ENCODE measurements at places on chromosomes 6 and 20.

GRCh38 chr20:34922654-34923381, 32.8 kb downstream of the GSS start:
- DNase-seq = no peak

- DNase-seq = no peak
Measured at GRCh38 chr6:2651961-2652360, 98.8 kb downstream of the MYLK4 start.

- peak; percentile 15 for DNase-seq
Measured at GRCh38 chr6:107820338-107821261, 3.5 kb downstream of the SCML4 start.

GRCh38 chr6:45563041-45563440, 185.3 kb upstream of the SUPT3H start:
- no peak for DNase-seq

DNA sequence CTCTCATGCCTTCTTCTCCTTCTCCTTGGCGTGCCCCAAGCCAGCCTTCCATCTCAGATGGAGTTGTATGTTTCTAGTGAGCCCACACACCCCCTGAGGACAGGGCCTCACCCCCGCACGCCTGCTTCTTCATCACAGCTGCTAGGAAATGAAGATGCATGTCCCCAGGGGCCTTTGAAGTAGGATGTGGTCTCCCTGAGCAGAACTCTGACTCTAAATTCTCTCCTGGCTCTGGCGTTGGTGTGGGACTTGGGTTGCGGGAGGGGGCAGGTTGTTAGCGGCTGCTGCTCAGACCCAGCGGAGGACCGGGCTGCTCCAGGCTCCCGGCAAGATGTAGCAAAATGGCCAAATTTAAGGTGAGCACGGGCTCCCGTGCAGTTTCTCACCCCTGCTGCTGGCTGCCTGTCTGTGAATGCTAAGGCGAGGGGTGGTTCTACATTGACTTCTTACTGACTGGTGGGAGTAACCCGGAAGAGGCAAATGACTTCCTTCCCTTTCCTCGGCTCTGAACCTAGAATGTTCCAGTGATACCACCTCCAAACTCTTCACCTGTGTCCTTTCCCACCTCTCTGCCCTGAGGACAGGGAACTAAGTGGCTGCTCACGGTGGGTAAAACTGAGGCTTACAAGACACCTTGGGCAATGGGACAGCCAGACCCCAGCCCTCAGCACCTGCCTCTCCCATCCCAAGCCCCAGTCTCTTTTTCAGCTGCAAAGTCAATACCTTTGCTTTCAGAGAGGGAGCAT, 8.8 kb downstream of the SYNJ2 start:
- DNase-seq = peak; percentile 13

GRCh38 chr6:127618729-127619128, 41.8 kb downstream of the C6orf58 start:
- no peak for DNase-seq

DNA sequence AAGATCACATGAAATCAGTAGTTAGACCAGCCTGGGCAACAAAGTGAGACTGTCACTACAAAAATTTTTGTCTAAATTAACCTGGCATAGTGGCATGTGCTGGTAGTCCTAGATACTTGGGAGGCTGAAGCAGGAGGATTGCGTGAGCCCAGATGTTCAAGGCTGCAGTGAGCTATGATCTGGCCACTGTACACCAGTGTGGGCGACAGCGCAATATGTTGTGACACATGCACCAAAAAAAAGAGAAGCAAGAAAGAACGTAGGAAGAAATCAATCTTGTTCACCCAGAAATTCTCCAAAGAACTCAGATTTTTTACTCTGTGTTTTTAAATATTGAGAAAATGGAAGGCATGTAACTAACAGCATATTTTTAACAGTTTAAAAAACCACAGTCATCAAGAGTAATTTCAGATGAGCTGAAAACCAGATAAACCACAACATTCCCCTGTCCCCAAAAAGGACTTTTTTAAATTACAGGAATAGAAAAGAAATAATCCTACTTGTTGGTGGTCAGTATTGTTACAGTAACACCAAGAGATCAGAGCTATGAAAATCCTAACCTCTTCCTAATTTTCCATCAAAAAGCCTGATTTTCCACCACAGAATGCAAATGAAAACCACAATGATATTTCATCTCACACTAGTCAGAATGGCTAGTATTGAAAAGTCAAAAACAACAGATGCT, 240.2 kb downstream of the KHDC1L start:
- no peak for DNase-seq
